ENCODE measurements at places on chromosomes 12 and 14.

DNA sequence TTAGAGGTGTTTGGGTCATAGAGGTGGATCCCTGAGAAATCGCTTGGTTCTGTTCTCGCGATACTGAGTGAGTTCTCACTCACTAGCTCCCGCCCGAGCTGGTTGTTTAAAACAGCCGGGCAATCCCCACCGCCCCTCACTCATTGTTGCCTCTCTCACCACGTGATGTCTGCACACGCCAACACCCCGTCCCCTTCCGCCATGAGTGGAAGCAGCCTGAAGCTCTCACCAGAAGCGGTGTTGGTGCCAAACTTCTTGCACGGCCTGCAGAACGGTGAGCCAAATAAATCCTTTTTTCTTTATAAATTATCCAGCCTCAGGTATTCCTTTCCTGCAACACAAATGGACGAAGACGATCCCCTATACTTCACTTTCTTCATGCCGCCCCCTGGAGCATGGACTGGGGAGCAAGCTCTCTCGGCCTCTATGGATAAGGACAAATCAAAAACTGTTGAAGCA is 45.4 kb upstream of the CCND2 start:
- no peak for DNase-seq

GRCh38 chr14:59037086-59037485 is 151.4 kb upstream of the DAAM1 start:
- no peak for DNase-seq

DNA sequence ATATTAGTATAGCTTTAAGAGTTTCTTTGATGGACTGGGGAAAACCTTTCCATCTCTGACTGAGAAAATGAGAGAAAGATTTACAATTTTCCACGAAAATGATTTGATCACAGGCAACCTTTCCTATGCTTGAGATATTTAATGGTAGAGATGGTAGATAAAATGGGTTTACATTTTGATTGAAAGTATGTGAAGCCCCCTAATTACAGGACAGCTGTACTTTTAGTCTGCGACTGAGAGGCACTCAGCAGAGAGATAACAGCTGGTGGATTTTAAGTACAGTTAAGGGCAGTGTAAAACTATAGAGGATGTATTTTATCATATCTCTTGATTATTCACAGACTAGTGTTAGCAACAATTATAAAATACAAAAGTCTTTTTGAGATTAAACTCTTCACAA is 40.7 kb downstream of the C12orf50 start:
- no peak for DNase-seq

DNA sequence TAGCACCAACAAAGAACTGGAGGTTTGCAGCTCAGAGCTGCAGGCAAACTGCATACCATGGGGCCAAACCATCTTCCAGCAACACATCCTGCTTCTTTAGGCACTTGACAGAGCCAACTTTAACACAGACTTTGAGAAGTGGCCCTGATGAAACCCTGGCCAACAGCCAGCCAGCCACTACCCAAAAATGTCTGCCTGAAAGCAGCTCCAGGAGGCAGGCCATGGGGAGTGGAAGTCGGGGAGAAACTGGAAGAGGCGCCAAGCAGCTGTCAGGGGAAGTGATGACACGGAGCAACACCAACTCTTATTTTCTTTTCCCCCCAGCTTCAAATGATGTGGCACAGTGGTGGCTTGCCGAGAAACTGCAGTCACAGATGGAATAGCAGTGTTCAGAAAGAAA is 110.9 kb upstream of the PLXNC1 start:
- no peak for DNase-seq

GRCh38 chr12:109244073-109244472 is 65.0 kb downstream of the FOXN4 start:
- no peak for DNase-seq

- no peak for DNase-seq
Measured at GRCh38 chr12:97875064-97875463, 412.5 kb downstream of the RMST start.

GRCh38 chr12:3147260-3147659 is 70.1 kb downstream of the TSPAN9 start:
- DNase-seq, result no peak

DNA sequence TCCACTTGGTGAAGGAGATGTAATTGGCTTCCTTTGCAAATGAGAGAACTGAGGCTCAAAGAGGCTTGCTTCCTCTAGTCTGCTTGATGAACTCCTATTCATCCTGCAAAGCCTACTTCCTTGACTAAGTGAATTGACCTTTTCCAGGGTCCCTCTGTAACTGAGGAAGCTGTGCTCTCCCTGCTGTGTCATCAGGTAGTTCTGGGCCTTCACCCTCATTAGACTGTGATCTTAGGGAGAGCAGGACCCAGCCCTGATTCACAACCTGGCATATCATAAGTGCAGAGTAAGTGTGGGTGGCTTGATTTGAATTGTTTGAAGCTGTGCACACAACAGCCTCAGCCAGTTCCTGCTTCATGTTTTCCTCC is 16.3 kb downstream of the ASB2 start:
- DNase-seq, result no peak

Data from activated CD4-positive, alpha-beta T cell treated with anti-CD3 and anti-CD28 coated beads, Interleukin-2, amount 50 U/mL, for 24 hours (primary cell).